ENCODE measurements at places on chromosomes 3 and 15. TPM values are rescaled to one million over a fixed set of nuclear protein-coding genes. Genes with fewer than 3 reads are reported as not detected.

GRCh38 chr3:44814751-44815150, 47.0 kb upstream of the TMEM42 start:
- DNase-seq, result no peak

- no peak for DNase-seq
Observed at GRCh38 chr15:34132881-34133280, 31.0 kb downstream of the PGBD4 start.

DNA sequence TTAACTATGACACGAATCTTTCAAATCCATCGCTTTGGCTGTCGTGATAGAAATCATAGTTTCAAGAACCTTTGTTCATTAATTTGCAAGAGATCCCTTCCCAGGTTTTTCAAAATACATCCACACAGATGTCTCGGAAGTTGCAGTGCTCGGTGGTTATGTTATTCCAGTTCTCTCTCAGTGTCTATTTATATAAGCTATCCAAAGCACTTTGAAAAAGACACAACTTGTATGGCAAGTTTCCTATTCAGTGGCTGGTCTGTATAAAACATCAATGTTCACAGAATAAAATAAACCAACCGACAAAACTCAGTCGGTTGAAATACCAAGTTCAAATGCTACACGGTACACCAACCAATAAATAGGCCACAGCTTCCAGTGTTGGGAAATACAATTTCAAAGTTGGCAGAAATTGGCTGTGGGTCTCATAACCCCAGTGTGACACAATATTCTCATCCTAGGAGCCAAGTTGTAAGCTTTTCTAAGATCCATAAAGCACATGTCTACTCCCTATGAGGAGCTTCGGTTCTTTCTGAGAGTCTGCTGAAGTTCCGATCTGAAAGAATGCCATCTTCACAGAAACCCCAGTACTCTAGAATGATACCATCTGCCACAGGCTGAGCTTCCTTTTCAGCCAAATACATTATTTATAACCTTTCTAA, 23.7 kb downstream of the SATB1 start:
- no peak for DNase-seq

DNA sequence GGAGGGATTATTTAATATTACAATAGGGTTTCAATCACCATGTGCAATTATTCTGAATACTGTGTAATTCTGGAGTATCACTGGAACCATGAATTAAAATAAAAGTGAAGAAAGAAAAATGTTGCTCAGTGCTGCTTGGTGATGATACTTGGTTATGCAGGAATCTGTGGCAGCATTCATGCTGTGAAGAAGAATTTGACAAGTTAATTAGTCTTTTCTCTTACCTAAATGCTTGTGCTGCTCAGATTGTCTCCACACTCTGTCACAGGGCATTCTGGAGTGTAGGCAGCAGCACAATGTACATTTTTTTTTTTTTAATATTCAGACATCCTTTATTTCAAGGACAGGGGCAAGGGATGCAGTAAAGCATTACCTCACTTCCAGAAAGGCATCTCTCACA, 749.3 kb upstream of the CADM2 start:
- DNase-seq, result no peak

DNA sequence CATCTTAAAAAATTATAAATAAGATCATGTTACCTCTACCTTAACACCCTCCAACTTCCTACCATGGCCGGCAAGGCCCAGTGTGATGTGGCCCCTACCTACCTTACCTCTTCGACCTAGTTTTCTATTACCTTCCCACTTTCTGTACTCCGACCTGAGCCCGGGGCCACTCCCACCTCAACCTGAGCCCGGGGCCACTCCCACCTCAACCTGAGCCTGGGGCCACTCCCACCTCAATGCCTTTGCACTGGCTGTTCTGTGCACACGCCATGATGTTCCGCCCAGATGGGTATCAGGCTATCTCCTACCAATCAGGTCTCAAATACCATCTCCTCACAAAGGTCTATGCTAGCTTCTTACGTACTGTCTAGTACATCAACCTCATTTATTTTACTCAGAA, 66.8 kb upstream of the XXYLT1 start:
- no peak for DNase-seq

GRCh38 chr3:50237754-50238548, 1.9 kb downstream of the GNAI2 start:
- peak; percentile 86 for DNase-seq

GRCh38 chr3:40079203-40079846, 230.2 kb upstream of the EIF1B start:
- no peak for DNase-seq

- DNase-seq, result no peak
Observed at GRCh38 chr3:152349392-152349791, 80.7 kb downstream of the MBNL1 start.

GRCh38 chr3:72047221-72047871, 262.4 kb upstream of the PROK2 start:
- no peak for DNase-seq

GRCh38 chr15:36757189-36757814, 177.9 kb downstream of the CDIN1 start:
- no peak for DNase-seq

DNA sequence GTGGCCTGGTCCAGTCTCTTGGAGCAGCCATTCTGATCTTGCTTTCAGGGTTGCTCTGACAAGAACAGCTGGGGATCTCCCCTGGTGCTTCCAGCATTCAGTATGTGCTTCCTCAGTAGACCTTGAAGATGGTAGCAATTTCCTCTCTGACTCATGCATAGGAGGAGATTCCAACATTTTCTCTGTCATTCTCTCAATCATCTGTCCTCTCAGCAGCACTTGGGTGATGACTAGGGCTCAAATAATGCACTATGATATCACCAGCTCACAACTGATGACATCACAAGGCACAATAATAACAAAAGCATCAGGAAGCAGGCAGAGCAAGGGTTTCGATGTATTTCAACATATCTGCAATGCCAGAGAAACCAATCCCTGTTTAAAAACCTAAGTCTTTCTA, 52.7 kb downstream of the NFKBIZ start:
- DNase-seq, result no peak

GRCh38 chr15:31465083-31465955, 138.7 kb downstream of the KLF13 start:
- no peak for DNase-seq

- DNase-seq, result no peak
Observed at GRCh38 chr15:52329987-52330386, 34.4 kb upstream of the MYO5C start.

GRCh38 chr3:127673191-127674100, 694 bp downstream of the ABTB1 start:
- DNase-seq, result peak; percentile 34

GRCh38 chr3:101043687-101044078, 50.5 kb upstream of the ABI3BP start:
- DNase-seq, result no peak

GRCh38 chr3:28077572-28077971, 163.8 kb upstream of the CMC1 start:
- DNase-seq, result no peak

GRCh38 chr3:112338021-112338726, 5.2 kb downstream of the CD200 start:
- no peak for DNase-seq

- no peak for DNase-seq
Observed at GRCh38 chr3:105913616-105914015, 44.8 kb upstream of the CBLB start.

- no peak for DNase-seq
Observed at GRCh38 chr3:155664925-155665695, 79.8 kb downstream of the PLCH1 start.

GRCh38 chr3:71791634-71792033, 6.7 kb upstream of the PROK2 start:
- DNase-seq, result no peak

DNA sequence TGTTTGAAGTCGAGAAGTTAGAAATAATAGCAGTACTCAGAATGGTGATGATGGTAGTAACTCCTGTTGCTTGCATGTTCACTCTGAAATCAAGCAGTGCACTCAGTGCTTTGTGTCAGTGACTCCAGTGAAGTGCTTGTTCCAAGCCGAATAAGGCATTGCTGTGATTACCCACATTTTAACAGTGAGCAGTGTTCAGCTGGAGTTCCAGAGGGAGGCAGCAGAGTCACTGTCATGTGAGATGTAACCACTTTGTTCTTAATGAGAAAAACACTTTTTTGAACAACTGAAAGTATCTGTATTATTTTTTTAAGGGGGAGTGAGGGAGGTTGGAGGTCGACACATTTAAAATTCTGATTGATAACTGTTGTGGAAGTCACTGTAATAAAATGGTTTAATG, 3.7 kb downstream of the MDFIC2 start:
- DNase-seq, result no peak

DNA sequence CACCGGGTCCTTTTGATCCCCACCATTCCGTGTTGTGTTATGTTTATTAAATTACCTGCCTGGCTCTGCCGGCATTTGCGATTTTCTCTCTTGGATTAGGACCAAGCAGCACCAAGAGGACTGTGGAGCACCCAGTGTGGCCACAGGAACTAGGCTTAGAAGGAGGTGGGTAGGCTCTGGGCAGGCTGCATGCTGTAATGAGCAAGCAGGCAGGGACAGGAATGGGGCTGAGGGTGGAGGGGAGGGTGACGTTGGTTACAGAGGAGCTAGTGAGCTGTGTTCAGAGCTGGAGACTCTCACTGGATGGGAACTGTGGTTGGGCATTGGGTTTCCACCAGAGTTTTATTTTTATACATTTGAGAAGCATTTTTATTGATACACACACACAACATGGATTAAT, 7.9 kb upstream of the SCN5A start:
- no peak for DNase-seq

- no peak for DNase-seq
Observed at GRCh38 chr3:187873843-187874242, 128.6 kb upstream of the BCL6 start.

DNA sequence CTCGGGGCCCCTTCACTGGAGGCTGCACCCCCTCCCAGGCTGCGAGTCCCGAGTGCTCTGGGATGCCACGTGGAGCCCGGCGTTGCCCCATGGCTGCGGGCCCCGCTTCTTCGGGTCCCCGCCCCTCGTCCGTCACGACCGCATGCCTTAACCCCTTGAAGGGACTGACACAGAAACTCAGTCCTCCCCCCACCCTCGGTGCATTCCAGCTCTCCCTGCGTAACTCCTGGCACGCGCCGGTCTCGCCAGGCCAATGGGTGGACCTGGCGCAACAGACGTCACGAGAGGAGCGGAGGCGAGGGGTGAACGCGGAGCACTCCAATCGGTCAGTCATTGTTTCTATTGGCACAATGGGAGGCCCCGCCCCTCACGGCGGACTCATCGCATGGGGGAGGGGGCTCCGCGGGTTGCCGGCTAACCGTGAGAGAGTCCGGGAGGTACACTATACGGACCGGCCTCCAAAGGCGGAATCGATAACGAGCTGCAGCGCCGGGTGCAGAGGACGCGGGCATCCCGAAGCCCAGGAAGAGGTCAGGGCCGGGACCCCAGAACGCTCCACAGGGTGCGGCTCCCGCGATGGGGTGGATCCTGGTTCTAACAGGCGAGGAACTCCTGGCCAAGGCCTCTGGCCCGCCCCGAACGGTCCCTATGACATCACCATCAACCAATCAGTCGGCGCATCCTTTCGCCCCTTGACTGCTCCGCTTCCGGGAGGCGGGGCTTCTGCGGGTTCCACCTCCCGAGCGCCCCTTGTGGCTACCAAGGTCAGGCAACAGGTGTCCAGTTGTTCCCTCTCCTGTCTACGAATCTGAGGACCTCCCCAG, 1.0 kb upstream of the CELSR3 start:
- peak; percentile 93 for DNase-seq

DNA sequence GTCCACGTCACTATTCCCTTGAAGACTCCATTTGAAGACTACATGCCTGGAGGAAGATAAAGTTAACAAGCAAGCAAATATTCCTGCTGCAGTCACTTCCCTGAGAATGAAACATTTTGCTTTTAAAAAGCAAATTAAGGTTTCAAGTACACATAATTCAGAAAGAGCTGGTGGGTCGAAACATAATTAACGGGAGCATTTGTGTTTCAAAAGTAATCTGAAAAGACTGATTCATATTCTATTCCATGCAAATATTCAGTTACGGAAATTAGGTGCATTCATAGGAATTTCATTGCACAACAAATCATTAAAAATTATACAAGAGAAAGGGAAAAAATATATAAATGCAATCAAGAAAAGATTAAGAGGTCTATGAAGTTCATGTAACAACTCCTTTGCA, 260.9 kb downstream of the NEK10 start:
- DNase-seq, result no peak

KCNMB2 gene
- total RNA-seq, result not detected

ALDH1A3 gene
- total RNA-seq, result not detected

GCSAM gene
- 14.6 TPM for total RNA-seq

DISP2 gene
- 2.0 TPM for total RNA-seq

PP2D1 gene
- total RNA-seq, result not detected

GPR176 gene
- total RNA-seq, result 0.09 TPM

PPP1R14D gene
- total RNA-seq, result not detected

ARHGEF26 gene
- total RNA-seq, result not detected

ZPLD1 gene
- total RNA-seq, result not detected

DUOX1 gene
- total RNA-seq, result not detected

CYP1A1 gene
- 12.4 TPM for total RNA-seq

DUT gene
- 262 TPM for total RNA-seq

PCOLCE2 gene
- total RNA-seq, result not detected

All from activated naive CD8-positive, alpha-beta T cell treated with anti-CD3 and anti-CD28 coated beads, Interleukin-2, amount 10 ng/mL, durations not matched to agents 7 days and 5 days (primary cell).